ENCODE measurements at places on chromosomes 3 and 15.

- DNase-seq: no peak
Observed at GRCh38 chr3:101038880-101039279, 45.7 kb upstream of the ABI3BP start.

- DNase-seq: no peak
Observed at GRCh38 chr3:125069452-125069851, 13.7 kb upstream of the HEG1 start.

DNA sequence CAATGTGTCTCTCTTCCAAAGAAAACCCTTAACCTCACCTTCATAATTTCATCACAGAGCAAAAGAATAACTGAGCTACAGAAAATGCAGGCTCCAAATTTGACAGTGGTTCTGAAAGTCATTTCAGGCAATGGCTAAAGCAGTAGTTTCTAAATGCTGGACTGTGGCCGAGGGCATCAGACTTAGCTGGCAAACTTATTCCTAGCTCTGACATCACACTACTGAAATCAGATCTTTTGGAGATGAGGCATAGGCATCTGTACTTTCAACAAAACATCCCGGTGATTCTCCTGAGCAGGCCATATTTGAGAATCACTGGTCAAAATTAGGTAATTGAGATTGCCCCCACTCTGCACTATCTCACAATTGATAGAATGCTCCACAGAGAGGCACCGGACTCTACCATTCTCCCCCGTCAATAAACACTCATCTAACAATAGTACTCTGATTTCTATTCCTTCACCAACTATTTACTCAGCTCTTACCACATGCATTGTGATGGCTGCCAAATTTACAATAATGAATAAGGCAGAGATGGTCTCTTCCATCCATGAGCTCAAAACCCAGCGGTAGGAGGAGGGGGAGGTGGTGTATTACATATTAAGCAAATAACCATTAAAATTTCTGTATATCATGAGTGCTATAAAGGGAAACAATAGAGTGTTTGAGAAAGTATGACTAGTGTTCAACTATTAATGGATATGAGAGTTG lies 57.3 kb upstream of the SPRED1 start:
- no peak for DNase-seq

DNA sequence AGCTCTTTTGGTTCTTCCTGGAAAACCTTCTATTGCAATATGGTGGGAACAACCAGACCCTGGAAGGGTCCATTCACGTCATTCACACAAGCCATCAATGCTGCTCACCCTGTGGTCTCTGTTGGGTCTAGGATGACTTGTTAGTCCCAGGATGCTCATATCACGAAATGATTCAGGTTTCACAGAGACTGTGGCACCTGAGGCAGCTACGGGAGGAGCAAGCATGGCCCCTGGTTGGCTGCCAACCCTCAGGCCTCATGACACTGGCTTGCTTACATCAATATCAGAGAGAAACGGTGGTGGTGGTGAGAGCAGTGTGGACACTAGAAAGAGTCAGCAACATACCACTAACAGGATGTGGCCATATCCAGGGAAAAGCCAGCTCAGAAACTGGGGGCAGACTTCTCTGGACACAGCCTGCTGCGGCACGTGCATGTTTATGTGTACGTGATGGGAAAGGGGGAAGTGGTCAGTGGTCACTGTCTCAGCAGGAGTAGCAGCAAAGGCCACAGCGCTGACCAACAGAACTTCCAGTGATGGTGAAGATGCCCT lies 208.9 kb upstream of the ST8SIA2 start:
- DNase-seq: no peak

DNA sequence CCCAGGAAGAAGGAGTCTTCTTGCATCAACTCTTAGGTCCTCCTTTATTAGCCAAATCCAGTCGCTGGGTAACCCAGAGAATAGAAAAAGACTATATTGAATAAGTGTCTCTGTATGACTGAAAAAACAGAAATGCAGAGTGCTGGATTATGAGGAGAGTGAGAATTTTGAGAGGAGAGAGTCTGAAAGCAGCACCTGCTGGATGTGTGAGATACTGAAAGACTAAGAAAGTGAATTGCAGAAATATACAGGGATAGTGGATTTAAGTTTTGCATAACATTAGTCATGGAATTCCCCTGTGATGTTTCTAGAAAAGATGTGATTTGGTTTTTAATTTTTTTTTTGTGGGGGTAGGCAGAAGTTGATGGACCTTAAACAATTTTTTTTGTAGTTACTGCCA lies 296.5 kb downstream of the MECOM start:
- no peak for DNase-seq

DNA sequence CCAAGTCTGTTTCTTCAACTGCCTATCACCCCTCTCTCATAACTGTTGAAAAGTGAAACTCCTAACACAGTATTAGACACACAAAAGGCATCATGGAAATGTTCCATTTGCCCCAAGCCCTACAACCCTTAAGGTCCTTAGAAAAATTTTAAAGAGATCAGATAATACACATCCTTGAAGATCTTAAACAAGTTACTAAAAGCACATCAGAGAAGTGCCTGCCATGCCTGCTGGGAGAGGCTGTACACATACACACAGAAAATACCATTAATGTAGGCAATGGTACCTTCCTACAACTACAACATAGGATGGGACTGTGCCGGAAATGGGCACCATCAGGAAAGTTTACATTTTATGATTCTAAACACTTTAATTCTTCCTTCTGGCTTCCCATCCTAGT lies 3.3 kb downstream of the ADAM10 start:
- no peak for DNase-seq
